ENCODE measurements at places on chromosomes 3 and 15.

DNA sequence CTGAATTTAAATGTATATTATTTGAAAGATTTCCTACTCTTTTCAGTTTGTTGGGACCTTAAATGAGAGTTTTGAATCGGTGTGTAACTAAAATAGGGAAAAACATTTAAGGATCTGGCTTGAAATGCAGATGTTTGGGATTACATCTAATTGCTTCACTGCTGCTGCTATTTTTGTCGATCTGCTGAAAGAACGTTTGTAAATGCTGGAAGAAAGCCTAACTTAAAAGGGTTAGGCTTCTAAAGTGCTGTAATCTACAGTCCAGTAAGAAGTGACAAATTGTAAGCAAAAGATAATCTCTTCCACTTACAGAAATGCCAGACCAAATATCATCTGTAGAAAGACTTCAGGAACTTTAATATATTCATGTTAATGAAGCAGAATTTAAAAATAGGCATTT is 691.6 kb downstream of the ZNF385D start:
- no peak for DNase-seq

GRCh38 chr3:170033489-170033888 is 4.3 kb upstream of the GPR160 start:
- DNase-seq, result peak; percentile 14

DNA sequence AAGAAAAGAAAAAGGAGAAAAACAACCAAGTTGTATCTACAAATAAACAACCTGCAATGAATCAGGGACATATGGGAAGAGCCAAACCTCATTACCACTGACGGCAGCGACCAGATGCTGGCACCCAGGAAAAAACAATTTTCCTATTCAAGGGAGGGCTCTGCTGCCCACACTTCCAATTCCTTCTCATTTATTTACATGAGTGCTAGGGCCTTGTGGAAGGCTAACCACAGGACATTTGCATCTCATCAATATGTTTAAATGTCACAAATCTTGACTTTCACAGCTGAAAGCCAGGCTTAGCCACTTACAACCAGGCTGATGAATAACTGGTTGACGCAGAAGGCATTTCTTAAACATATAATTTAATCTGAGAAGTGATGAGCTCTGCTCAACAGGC is 36.0 kb downstream of the RFTN1 start:
- DNase-seq, result no peak

- peak; percentile 49 for DNase-seq
These were observed 11.3 kb upstream of the RPL39L start for GRCh38 chr3:187150599-187150998.

- no peak for DNase-seq
These were observed 13.6 kb upstream of the RBMS3 start for GRCh38 chr3:29267226-29267625.

- no peak for DNase-seq
These were observed 641.5 kb upstream of the NECTIN3 start for GRCh38 chr3:110430146-110430545.

GRCh38 chr3:101806491-101806890 is 27.5 kb downstream of the NXPE3 start:
- no peak for DNase-seq

DNA sequence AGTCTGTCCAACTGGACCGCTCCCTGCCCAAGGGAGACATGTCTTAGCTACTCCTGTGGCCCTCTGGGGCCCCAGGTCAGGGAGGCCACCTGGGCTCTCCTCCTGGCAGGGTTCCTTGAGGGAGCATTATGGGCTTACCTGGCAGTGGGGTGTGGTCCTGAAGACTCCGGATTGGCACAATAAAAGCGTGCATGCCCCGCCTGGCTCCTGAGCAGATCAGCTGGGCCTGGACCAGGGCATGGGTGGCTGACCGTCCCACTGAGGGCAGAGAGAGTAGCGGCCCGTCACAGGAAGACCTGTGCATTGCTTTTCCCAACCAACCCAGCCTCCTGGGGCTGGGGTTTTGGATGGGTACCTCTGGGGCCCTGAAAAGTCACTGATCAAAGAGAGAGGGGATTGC is 5.4 kb downstream of the ACOX2 start:
- no peak for DNase-seq

GRCh38 chr15:91887321-91887720 is 33.8 kb downstream of the SLCO3A1 start:
- DNase-seq, result no peak

DNA sequence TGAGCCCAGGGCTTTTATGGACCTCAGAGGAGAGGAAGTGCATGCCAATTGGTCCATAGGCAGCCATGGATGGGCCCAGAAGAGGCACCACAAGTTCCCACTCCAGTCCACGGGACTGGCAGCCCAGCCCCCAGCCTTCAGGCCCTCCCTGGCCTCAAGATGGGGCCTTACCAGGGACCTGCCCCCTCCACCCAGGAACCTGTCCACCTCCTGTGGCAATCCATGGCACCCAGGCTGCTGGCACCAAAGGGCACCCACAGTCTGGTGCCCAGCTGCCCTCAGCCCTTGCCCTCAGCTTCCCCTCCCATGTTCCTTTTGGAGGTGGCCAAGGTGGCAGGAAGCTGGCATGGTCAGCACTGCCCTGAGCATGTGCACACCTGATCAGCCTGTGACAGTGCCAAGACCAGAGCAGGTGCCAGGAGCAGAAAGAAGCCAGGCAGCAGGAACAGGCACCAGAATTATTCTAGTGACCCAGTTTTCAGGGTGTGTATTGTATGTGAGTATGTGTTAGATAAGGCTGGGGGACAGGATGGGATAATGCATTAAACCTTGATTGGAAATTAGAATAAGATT is 415.0 kb downstream of the NTRK3 start:
- no peak for DNase-seq

GRCh38 chr15:27292641-27293040 is 321.7 kb downstream of the GABRG3 start:
- no peak for DNase-seq

DNA sequence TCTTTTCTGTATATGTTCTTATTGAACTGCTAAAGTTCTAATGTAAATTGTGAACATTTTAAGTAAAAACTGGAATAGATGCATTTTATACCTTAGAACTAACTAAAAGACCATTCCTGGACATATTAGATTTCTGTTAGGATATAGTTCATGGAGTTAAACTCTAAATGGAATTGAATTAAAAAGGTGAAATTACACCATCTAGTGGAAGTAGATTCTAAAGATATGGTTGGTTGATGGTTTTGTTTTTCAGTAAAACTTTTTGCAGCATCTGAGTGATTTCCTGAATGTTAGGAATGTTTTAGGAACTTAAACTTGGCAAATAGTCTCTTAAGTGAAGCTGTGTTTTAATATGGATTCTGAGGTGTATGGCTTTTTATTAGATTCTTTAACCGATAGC is 96.8 kb downstream of the SLMAP start:
- DNase-seq, result no peak

DNA sequence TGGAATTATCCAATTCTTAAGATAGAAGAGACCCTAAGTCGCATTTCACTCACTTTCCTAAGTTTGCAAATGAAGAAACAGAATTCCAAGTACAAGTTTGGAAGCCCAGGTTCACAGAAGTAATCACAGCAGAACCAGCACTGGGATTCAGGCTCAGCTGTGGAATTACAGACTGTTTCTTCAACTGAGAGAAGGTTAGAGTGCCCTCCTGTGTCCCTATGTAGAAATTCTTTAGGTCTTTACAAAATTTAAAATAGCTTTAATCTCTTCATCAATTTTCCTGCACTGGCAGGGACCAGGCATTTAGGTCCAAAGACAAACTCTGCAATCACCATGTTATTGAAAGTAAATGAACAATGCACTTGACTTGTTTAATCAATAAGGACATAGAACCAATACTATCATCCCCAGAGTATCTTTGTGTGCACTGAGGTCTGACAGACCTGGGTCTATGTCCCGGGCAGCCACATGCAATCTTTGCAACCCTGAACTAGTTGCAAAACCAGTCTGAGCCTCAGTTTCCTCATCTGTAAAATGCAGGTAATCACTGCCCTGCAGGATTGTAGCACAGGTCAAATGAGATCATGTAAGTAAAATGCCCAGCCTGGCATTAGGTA is 96.3 kb upstream of the ZBED2 start:
- DNase-seq, result no peak

DNA sequence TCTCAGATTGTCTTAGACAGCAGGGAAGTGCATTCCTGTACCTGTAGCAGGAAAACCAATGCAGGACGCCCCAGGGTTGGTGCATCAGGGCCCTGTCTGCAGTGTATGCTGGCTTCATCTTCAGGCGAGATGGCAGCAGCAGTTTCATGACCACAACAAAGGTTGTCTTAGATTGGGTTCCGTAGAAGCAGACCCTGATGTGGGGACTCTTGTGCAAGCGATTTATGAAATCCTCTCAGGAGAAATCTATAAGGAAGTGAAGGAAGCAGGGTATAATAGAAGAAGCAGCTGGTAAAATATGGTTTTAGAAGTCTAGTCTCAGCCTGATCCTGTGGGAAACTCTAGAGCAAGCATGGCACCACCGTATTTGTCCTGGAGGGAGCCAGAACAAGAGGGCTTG is 25.0 kb downstream of the DNAH1 start:
- DNase-seq, result no peak

DNA sequence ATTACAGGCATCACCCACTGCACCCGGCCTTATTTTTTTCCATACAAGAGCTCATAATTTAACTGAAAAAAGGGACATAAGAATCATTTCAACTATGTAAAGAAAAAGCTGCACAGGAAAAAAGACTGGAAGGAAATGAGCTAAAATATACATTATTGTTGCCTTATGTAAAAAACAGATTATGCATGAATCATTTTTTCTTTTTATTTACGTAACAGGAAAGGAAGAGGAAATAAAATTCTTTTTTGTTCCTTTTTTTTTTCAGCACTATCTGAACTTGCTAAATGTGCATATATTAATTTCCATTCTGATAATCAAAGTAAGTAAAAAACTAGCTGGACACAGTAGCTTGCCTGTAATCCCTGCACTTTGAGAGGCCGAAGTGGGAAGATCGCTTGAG is 12.1 kb downstream of the KIF9 start:
- DNase-seq, result no peak

DNA sequence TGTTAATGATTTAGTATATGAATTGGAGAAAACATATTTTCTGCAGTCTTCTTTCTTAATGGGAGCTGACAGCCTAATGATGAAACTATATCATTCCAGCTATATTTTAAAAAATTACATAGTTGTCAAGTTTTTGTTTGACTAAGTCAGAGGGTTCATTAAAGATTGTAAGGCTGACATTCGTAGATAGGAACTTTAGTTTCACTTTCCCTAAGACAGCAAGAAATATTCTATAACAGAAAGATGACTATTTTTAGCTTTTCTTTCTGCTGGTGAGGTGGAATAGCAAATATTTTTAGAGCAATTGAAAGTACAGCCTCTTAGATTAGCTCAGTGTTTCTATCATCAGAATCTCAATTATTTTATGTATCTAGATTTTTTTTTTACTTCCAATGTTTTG is 60.2 kb downstream of the PIAS1 start:
- no peak for DNase-seq

DNA sequence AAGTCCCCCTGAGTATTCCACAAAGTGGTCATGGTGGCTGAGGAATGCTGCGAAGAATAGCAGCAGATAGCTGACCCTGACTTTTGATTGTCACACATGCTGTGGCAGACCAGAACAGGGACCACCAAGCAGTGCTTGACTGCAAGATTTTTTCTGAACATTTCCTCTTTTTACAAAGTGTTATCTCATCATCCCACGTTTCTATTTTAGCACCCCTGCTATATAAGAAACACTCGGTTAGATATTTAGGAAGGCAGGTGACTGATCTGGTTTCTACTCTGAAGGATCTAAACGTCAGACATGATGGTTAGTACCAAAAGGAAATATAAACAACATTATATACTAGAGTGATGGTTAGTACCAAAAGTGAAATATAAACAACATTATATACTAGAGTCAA is 9.1 kb downstream of the SLC25A26 start:
- DNase-seq, result no peak

GRCh38 chr15:35549567-35549966 is 3.6 kb upstream of the DPH6 start:
- no peak for DNase-seq

GRCh38 chr15:31080591-31081014 is 20.9 kb downstream of the TRPM1 start:
- no peak for DNase-seq

DNA sequence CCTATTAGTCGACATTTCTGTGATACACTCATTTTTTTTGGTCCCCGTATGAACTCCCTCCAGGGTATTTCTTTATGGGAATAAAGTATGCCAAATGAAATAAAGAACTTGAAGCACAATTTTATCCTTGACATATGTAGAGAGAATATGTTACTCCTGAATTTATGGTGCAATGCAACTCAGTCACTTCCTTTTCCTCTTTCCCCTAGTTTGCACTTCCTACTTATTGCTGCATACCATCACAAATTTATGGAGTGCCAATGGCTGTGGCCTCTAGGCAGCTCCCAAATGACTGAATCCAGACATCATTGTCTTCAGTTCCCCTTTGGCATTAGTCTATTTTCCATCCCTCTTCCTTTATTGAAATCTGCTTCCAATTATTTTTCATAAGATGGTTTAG is 403.5 kb downstream of the FHIT start:
- DNase-seq, result no peak

- DNase-seq, result no peak
These were observed 230.8 kb upstream of the GPR149 start for GRCh38 chr3:154660811-154661210.

- no peak for DNase-seq
These were observed 225.8 kb upstream of the ZNF717 start for GRCh38 chr3:76011121-76011520.

- no peak for DNase-seq
These were observed 13.9 kb downstream of the ARHGEF3 start for GRCh38 chr3:56787784-56788256.

GRCh38 chr3:184514171-184514490 is 47.5 kb upstream of the EPHB3 start:
- no peak for DNase-seq

GRCh38 chr3:124318014-124318413 is 326.1 kb upstream of the ROPN1 start:
- no peak for DNase-seq

GRCh38 chr3:182248349-182248880 is 536.7 kb downstream of the SOX2 start:
- no peak for DNase-seq

DNA sequence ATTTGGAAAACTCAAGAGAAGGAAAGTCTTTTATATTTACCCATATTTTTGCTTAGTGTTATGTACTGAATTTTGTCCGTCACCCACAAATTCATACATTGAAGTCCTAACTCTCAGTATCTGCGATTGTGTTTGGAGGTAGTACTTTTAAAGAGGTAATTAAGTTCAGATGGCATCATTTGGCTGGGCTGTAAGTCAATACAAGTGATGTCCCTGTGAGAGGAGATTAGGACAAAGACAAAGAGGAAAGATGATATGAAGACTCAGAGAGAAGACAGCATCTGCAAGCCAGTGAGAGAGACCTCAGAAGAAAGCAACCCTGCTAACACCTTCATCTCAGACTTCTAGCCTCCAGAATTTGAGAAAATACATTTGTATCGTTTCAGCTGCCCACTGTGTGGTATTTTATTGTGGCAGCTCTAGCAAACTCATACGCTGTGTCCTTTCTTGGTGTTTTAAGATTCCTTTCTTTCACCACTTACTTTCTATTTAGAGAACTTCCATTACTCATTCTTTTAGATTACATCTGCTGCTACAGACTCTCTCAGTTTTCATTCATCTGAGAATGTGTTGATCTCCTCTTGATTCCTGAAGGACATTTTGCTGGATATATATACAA is 17.0 kb downstream of the LRCH3 start:
- DNase-seq, result no peak

Data from activated CD4-positive, alpha-beta T cell treated with anti-CD3 and anti-CD28 coated beads for 1 hour (primary cell).